ENCODE measurements at places on chromosomes 16 and 17.

- no peak for DNase-seq
Measured at GRCh38 chr16:53690771-53691170, 12.9 kb downstream of the RPGRIP1L start.

DNA sequence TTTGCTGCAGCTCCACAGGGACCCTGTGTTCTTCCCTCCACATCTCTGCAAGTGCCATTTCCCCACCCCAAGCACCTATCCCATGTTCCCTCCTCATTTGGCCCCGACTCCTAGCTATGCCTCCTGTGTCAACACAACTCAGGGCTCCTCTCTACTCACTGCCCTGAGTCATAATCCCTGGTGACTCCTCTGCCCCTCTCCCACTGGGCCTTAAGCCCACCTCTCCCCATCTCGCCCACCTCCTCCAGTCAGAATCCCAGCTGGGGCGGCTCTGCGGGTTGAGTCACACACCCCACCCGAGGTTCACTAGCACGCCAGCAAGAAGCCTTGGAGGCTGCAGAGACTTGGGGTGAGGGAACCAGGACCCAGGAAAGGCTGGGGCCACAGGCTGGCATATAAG is 346.2 kb downstream of the FOXL1 start:
- no peak for DNase-seq

DNA sequence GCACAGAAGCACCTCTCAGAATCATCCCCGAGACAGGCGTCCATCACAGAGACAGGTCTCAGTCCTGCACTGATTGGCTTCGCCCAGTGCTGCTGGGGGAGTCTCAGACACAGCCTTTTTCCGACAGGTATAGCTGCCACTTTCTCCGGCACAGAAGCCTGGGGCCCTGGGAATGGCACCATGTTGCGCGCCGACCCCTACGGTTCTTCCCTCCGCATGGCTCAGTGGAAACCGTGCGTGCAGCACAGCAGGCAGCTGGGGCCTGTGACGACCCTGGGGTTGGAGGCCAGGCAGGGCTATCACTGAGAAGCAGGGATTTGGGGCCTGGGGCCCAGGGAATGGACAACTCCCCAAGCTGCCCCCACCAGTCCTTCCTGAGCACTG is 29.7 kb upstream of the CDH15 start:
- no peak for DNase-seq

DNA sequence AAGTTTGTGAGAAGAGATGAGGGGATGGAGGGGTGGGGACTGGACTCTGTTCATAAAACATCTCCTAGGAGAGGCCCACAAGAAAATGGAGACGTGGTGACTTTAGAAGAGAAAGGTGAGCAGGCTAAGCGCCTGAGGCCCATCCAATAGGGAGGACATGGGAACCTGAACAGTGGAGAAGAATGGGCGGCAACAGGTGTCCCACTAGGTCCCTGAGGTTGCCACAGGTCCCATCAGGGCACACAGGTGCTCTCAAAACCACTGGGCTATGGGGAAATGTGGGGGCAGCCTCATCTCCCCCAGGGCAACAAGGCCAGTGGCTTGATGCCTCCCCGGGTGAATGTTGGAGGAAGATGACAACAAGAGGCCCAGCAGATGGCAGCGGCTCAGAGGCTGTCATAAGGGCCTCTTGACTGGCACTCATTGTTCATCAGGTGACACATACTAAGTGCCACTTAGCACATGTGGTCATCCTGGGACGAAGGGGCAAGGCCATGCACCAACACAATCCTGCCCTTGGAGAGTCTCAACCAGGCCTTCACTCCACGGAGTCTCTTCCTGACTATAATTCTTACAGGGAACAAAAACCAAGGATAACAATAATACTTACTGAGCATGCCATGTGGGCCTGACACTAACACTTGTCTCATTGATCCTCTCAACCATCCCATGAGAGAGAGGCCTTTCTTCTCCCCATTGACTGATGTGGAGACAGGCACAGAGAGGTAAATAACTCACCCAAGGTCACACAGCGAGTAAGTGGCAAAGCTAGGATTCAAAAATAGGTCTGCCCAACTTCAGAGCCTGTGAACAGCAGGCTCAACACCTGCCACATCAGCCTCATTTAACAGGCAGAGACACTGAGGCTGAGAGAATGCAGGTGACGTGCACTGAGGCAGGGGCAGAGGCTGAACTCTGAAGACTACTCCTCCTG is 38.0 kb downstream of the CUEDC1 start:
- DNase-seq = no peak

- DNase-seq = peak; percentile 91
Measured at GRCh38 chr17:80035937-80036714, at the start of gene CCDC40. Gene CCDC40, plus strand, starts transcription at chr17:80036642. Its CDS starts 21 bp downstream, at chr17:80036663.

DNA sequence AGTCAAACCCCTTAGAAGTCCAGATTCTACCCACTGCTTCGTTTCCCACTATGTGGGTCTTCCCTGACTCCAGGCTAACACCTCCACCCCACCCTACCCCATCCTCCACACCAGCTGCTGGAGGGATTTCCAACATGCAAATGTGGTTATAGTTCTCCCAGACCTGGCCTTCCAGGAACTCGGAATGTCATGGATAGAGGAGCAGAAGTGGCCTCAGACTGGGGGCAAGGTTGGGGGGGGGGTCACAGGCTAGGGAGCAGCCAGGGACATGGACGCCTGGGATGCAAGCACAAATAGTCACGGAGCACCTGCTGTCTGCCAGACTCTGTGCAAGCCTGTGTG is 2.0 kb downstream of the CAMKK1 start:
- DNase-seq = no peak

DNA sequence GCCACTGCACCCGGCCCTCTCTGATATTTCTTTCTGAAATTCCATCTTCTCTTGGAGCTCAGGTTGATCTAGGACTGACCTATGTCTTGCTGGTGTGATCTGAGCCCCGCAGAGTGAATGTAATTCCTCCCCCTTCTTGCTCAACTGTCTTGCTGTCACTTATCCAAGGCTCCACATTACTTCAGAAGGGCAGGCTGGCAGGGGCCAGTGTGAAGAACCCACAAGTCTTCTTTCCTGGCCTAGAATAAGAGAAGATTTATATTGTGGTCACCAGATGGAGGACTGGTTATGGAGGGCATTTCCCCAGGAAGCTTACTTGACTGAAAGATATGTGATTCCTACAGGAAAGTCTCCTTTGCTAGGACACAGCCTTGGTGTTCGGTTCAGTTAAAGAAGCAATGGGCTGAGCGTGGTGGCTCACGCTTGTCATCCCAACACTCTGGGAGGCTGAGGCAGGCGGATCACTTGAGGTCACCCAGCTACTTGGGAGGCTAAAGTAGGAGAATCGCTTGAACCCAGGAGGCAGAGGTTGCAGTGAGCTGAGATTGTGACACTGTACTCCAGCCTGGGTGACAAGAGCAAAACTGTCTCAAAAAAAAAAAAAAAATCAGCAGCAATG is 13.4 kb downstream of the ITGAL start:
- no peak for DNase-seq

- peak; percentile 70 for DNase-seq
Measured at GRCh38 chr16:68416057-68417046, 32.0 kb downstream of the SMPD3 start.

- DNase-seq = no peak
Measured at GRCh38 chr16:8919934-8920462, 37.8 kb downstream of the LITAFD start.
